NCI-H774 (cell line): ENCODE measurements at places on chromosomes 4 and X.

DNA sequence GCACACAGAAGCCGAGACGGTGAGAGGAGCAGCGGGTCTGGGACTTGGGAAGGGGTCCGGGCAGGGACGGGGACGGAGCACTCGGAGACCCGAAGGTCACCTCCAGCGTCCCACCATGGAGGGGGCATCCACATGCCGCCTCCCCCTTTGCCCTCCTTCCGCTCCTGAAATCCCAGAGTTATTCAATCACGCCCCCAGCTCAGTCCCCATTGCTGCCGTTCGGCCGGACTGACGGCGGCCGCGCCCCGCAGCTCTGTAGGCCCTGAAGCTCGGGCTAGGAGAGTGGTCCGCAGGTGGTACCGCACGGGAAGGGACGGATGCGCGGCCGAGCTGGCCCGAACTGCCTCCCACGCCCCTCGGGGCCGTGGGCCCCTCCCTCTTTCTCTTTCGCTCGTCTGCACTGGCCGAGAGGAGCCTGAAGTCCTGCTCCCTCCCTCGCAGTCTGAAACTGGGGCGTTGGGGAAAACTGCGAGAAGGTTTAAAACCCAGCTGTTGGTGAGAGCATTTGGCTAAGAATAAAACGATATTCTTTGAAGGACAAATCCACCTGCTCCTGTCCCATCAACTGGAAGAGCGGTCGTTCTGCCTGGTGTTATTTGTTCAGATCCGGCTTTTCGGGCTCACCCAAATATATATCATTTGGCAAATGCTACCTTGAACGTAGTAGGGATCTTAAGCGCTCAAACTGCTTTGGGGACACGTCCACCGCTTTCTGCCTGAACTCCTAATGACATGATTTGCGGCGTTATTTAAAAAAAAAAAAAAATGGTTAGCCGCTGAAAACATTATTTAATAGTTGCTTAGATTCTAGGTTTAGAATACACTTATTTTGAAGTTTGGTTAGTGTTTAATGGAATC lies 719 bp downstream of the USO1 start:
- peak; percentile 39 for DNase-seq

GRCh38 chrX:112961981-112962380 lies 121.3 kb upstream of the AMOT start:
- no peak for DNase-seq

GRCh38 chrX:78614264-78614663 lies 44.9 kb downstream of the RTL3 start:
- no peak for DNase-seq

DNA sequence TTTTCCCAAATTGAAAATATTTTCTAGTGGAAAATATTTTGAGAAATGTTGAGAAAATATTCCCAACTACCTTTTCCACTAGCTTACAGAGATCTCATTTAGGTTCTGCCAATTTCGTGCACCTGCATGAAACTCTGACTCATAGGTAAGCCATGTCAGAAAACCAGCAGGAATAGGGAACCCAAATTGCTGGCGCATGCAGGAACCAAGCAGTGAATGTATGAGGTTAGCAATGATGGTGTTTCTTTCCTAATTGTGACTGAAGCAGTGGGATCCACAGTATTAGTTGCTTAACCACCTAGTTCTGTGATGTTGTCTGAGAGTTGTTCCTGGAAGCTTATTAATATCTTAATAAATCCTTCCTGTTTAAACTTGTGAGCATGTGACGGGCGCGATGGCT lies 381.0 kb upstream of the TRAM1L1 start:
- DNase-seq: no peak

GRCh38 chr4:144787365-144788258 lies 141.7 kb downstream of the HHIP start:
- no peak for DNase-seq

GRCh38 chr4:989722-990471 lies 3.1 kb downstream of the IDUA start:
- DNase-seq: no peak

GRCh38 chr4:20158195-20158594 lies 93.5 kb upstream of the SLIT2 start:
- no peak for DNase-seq

GRCh38 chr4:134216411-134216810 lies 14.8 kb upstream of the PABPC4L start:
- DNase-seq: no peak

DNA sequence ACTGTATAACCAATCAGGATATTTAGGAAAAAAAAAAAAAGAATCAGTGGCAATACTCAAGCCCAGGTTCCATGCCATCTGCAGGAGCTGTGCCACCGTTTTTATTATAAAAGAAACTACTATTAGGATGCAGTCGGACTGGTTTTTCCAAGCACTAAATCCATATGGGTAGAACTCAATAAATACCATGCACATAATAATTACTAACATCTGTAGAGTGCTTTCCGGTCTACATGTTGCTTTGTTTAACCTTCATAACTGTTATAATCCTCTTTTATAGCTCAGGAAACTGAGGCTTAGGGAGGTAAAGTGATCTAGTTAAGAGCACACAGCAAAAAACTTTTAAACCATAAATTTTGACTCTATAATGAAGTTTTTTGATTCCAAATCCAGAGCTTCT lies 24.0 kb downstream of the ARSJ start:
- no peak for DNase-seq

DNA sequence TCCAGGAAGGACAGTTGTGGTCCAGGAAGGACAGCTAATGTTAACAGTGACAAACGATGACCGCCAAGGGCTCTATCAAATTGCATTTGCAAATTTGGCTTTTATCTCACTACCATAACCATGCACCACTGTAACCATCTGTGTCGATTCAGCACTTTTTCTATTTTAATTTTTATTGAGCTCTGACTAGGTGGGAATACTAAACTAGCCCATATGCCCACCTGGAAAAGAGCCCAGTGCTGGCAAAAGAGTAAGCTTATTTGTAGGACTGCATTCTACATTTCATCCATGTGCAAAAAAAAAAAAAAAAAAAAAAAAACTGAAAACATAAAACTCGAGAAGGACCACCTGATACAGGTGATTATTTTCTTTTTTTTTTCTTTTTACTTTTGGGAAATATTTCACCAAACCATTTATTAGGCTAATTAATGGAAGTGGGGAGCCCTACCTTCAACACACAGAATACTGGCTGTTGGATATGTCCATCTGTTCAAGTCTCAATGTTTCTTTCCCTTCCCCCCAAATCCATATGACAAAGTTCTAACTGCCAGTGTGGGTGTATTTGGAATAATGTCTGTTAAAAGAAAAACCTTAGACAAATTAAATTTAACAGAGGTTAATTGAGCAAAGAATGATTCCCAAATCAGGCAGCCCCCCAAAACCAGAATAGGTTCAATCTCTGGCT lies 99.5 kb upstream of the MXRA5 start:
- no peak for DNase-seq

DNA sequence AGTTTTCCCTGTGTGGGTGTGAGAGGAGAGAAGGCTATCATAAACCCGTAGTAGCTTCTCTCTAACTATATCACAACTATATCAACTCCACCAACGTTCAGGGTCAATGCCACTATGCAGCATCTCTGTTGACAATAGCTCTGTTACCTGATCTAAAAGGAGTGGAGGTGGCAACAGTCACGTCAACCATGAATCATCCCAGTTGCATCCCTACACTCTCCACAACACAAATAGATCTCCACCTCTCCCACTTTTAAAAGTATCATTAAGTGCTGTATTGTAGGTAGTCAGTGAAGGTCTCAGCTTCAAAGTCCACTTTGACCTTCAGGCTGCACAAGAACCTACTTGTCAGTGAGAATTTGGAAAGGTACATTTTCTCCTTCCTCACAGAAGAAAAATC lies 600.5 kb upstream of the GRIA3 start:
- no peak for DNase-seq

DNA sequence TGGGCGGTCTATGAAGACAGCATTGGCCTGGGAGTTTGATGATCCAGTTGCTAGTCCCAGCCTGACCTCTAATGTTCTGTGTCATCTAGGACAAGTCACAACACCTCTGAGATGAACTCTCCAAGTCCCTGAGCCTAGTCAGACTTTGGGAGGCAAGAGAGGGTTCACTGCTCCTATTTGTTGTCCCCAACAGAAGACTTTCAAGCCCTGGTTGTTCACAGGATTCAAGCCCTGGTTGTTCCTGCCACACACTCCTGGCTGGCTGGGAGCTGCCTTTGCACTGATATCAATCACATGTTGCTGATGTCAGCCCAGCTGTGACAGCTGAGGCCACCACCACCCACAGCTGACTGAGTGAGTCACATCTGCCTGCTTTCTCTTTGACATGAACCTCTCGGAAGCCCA lies 253.2 kb upstream of the RASGEF1B start:
- no peak for DNase-seq

DNA sequence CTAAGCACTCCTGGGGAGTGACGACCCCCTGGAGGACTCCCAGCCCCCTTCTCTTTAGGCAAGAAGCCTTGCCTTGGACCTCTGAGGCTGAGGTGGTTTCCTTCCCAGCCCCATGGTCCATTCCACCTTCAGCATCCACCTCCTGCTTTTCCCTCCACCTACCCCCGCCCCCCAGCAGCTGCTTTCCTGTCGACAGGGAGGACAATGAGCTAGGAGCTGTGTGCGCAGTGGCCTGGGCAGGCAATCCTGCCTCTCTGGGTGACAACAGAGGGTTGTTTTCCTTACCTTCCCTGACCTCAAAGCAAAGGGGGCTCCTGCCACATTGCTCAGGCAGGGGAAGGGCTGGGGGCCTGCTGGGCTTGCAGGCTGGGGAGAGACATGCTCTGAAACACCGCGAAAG lies 123.5 kb downstream of the BCOR start:
- DNase-seq: no peak

GRCh38 chr4:2935762-2936743 lies 27.2 kb downstream of the NOP14 start:
- no peak for DNase-seq

- no peak for DNase-seq
These were observed 72.4 kb downstream of the APBB2 start for GRCh38 chr4:41141900-41142299.

DNA sequence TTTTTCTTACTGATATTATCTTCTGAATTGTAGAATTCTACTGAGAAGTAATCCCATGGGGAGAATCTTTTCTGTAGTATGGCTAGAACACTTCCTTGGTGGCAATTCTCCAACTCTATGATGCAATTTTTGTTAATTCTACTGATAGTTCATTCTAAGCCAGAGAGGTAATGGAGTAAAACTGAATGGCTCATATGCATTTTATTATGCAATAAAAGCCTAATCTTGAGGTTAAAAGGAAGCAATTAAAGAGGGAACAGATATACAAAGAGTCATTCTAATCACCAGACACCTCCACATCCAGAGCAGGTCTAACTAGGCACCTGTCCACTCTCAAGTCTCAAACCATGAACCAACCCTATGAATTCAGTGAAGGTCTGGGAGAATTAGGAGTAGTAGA lies 9.7 kb downstream of the RAP2C start:
- no peak for DNase-seq

- no peak for DNase-seq
These were observed 702 bp downstream of the TSPAN5 start for GRCh38 chr4:98657531-98658286.

DNA sequence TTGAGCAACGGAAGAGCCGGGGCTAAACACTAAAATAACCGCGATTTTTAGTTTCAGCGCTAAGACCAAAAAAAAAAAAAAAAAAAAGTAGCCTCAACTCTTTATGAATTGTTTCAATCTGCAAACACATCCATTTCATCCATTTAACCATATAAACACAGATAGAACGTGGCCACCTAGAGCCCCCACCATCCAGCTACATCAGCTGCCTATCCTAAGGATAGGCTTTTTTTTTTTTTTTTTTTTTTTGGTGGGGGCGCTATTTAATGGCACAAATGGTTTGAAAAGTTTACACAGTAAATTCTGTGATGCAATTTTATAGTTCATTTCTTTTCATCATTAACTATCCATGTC lies 492 bp upstream of the HDAC8 start:
- no peak for DNase-seq

DNA sequence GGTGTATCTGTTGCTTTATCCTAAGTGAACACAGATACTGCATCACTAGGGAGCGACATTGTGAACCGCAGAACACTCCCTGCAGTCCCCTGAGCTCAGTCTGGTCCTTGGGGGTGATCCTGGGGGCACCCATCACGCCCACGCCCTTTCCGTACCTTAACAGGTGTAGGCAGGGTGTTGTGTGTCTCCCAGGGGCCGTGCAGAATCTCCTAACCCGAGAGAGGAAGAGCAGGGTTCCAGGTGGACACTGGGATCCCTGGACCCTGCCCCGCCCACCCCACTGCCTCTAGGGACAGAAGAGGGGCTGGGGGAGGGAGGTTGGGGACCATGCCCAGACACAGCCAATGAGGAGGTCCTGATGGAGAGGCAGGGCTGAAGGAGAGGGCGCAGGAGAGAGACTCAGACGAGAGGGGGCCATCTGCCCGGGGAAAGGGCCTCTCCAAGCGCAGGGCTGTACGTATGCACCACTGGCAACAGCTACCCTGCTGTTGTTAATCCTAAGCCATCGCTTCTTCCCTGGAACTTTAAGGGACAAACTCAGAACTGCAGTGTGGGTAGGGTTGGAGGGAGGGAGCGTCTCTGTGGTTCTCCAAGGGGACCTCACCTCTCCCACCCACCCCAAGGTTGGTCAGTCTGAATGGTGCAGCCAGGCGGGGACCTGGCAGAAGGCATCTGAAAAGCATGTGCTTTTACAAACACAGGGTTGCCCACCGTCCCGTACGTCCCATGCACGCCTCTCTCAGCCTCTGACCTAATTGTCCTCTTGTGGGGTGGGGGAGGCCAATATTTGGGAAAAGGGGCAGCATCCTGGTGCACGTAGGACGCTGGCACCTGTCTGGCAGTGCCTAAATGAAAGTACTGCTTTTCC lies 2.5 kb downstream of the P2RY8 start:
- DNase-seq: no peak

- DNase-seq: no peak
These were observed 40.5 kb upstream of the GPR78 start for GRCh38 chr4:8539661-8540060.

DNA sequence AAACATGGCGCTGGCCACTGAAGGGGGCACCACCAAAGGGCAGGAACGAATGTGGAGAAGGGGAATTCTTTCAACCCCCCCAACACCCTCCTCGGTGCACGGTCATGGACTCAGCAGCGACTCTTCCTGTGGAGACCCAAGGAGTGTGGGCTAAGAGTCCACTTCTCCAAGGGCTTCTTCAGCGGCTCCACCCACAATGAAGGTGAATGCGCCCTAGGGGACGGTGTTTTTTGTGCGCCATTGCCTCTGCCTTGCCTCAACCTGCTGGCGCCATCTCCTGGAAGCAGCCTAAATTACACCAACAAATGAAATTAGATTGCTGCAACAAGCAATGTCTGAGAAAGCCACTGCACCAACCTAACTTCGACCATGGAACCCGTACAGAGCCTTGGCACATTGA lies 169.2 kb upstream of the MAGEB18 start:
- DNase-seq: peak; percentile 24

DNA sequence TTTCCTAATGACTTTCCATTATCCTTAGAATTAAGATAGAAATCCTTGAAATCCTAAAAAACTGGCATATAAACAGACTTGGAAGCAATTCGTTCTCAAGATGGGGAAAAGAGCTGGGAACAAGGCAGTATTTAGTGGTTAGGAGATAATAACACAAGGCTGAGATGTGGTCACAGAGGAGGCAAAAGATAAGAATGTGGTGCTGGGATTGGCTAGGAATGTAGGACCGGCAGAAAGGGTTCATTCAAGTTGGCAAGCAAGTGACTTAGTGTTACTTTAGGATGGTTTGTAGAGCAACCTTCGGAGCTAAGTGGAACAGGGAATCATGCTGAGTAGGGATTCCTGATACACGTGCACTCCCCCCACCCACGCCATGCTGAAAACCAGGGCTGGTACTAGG lies 121.9 kb upstream of the RPS6KA3 start:
- DNase-seq: no peak

- DNase-seq: no peak
These were observed at the start of gene CXCL6 for GRCh38 chr4:73836373-73837279. TSS of gene CXCL6 (plus strand) at chr4:73836678. CDS start at chr4:73836751, 73 bp downstream.
